Melanocyte of skin (primary cell): ENCODE measurements at places on chromosomes 6 and 20. TPM values are rescaled to one million over a fixed set of nuclear protein-coding genes. Genes with fewer than 3 reads are reported as not detected.

The FKBP1C gene
- under 0.01 TPM in 2 replicates for total RNA-seq

The SLC4A11 gene
- 1.7 and 2.9 TPM in 2 replicates for total RNA-seq

The BMP6 gene
- not detected in 2 replicates for total RNA-seq

The GGTLC1 gene
- total RNA-seq: not detected in 2 replicates

The JPH2 gene
- total RNA-seq: under 0.01 and 2.5 TPM in 2 replicates

The B3GAT2 gene
- total RNA-seq: under 0.01 TPM in 1 of 2 replicates, not detected in the other

The KIAA0408 gene
- 1.7 and 2.5 TPM in 2 replicates for total RNA-seq

The GSTA3 gene
- total RNA-seq: not detected in 2 replicates
